ENCODE measurements at places on chromosomes 7 and 10.
A peak's percentile ranks its signal among the peaks of the same experiment; 100 is the strongest.

DNA sequence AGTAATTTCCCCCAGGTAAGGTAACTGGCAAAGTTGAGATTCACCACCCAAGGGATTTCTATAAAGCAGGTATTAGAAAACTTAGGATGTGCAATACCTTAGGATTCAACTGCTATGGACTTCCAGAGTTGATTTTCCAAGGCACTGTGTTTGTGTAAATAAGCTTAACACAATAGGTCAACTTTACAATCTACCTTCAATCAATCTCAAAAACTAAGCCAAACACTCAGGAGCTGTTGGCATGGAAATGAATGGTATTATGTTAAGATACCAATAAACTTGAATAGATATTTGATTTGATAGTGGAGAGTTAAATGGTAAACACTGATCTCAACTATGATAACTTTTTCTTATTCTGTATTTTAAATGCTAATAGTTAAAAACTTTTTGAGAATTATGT is 762 bp upstream of the SEMA3E start:
- no peak for DNase-seq

- DNase-seq = no peak
Observed at GRCh38 chr7:27165089-27165995, at the start of gene HOXA9. Gene HOXA9, minus strand, starts transcription at chr7:27165537. Its CDS starts 80 bp downstream, at chr7:27165457.

DNA sequence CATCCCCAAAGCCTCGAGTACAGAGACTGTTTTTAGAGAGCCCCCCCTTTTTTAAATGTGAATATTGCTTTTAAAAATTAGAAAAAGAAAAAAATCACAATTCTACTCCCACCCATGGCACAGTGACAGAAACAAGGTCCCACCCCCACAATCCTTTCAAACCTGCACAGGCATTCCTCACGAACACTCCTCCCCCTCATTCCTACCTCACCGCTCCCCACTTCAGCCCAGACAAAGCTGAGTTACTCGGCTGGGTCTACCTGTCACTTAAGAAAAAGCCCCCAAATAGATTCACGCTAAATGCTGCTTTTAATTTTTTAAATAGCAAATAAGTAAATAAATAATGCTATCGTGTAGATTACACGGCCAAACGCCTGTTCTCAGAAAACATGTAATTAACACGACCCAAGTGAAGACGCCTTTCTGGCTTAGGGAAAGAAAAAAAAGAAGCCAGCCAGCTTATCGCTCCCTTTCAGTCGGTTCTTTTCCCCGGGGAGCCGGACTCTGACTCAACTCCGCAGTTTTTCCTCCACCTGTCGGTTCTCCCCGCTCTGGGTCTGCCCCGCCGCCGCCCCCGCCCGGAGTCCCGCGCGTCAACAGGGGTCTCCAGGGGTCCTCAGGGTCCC is 739 bp downstream of the MPP7 start:
- DNase-seq = no peak

GRCh38 chr7:86407291-86407690 is 236.4 kb upstream of the GRM3 start:
- DNase-seq = no peak

DNA sequence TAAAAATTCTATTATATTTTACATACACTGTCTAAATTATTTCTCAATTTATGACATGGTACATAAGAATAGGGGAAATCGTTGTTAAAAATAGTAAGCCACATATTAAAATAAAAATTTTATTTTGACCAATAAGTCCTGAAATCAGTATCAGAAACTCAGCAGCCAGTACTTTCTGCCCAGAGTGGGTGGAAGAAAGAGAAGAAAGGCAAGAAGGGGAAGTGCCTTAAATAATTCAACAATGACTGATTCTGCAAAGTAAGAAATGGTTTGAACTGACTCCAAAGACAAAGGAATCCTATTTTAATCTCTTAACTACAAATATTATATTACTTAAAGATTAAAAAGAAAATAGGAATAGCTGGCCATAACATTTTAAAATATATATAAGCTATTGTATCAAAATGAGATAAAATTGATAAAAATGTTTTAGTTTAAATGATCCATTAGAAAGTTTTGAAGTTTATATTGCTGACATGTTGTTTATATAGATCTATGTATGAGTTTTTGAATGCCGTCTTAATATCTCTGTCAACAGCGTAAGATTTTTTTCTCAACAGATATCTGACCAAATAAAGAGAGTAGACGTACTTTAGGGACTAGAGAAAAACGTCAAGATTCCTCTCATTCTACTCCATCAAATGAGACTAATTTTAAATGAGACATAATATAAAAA is 30.2 kb upstream of the NRCAM start:
- DNase-seq = no peak

DNA sequence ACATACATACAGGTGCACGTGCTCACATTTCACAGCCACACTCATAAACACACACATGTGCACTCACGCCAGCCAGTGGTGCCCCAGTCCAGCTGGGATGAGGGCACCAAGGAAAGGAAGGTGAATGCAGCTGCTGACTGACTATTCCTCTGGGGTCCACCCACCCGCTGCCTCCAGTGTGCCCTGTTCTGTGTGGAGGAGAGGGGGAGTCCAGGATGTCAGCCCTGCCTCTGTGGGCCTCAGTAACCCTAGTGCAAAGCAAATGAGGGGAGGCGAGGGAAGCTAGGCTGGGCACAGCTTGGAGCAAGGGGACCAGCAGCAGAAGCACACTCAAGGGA is 57.6 kb downstream of the YKT6 start:
- DNase-seq = no peak

- DNase-seq = no peak
Observed at GRCh38 chr10:43939939-43940820, 291.5 kb upstream of the ZNF32 start.

GRCh38 chr7:136976504-136977251 is 108.2 kb downstream of the CHRM2 start:
- DNase-seq = no peak

GRCh38 chr10:74871595-74872382 is 45.4 kb downstream of the KAT6B start:
- DNase-seq = no peak

DNA sequence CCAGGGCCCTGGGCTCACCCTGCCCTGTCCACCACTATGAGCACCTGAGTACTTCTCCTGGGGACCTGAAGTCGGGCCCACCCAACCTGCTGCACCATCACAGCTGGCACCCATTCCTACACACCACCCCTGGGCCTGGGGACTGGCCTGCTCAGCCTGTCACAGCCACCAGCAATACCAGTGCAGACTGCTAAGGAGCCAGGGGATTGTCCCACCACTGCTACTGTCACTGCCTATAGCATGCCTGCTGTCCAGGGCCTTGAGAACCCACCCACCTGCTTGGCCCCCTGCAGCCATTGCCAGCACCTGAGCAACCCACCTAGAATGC is 624.8 kb upstream of the FOXK1 start:
- no peak for DNase-seq

DNA sequence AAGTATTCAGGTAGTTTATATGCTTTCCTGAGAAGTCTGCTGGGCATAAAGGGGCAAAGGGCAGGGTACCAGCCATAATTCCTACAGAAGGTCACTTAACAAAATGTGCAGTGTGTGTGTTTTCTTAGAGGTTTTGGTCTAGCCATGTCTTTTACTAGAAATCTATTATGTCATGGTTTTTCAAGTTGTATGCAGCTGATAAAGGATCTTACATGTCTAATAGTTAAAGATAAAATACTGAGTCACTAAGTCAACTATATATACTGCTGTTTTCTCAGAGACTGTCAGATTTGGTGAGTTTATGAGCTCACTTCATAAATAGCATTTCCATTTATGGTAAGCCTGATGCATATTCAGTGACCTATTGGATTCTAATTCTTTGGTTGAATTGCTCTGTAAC is 7.7 kb downstream of the CASP2 start:
- peak; percentile 24 for DNase-seq

DNA sequence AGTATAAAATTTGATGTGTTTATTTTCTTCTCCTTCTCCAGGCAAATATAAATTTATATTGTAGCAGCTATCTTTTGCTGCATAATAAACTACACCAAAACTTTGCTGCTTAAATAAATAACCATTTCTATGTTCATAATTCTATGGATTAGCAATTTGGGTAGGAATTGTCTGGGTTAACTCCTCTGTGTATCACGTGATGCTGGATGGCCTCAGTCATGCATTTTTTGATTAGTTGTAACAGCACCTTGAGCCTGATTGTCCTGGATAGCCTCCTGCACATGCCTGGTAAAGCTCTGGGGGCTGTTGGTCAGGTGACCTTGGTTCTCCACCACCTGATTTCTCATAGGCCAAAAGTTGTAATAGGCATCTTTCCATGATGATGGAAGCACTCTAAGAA is 572.9 kb downstream of the ETV1 start:
- DNase-seq = no peak

DNA sequence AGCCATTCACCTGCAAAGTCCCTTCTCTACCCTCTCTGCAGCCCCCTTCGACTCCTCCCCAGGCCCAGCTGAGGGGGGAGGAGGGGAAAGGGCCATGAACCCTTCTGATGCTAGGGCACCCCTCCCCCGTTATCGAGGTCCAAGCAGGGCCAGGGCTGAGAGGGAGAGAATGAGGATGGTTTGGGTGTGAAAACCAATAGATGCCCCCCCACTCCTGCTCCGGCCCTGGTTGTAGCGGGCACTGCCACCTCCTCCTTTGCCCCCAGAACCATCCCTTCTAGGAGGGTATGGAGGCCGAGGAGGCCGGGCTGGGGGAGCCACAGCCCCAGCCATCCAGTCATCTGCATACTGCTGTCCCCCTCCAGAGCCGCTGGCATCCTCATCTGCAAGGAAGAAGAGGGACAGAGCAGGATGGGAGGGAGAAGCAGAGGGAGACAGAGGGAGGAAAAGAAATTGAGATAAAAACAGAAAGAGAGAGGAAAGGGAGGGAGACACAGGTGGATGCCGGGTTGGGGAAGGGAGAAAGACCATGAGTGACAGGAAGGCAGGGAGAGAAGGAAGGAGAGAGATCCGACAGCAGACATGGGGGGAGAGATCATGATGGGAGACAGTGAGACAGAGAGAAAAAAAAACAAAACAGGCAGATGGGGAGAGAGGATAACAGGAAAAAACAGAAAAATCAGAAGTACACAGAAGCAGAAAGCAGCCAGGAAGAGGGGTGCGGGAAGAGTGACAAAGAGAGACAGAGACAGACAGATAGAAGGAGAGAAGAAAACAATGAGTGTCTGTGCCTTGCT is 1.9 kb upstream of the GAL3ST4 start:
- no peak for DNase-seq

Data from amniotic stem cell (primary cell).